ENCODE measurements at places on chromosomes 5 and 9. TPM values are rescaled to one million over a fixed set of nuclear protein-coding genes. Genes with fewer than 3 reads are reported as not detected.

Gene EDIL3
- total RNA-seq, result 118 TPM

Gene RGS7BP
- not detected for total RNA-seq

Gene C5orf22
- total RNA-seq, result 25.9 TPM

Gene ZNF454
- total RNA-seq, result not detected

Gene MAMDC4
- total RNA-seq, result 3.4 TPM
